ENCODE measurements at places on chromosomes 4 and X. TPM values are rescaled to one million over a fixed set of nuclear protein-coding genes. Genes with fewer than 3 reads are reported as not detected.

MTCP1 gene
- 22.7 TPM for total RNA-seq

TMSB15B gene
- total RNA-seq = 4.9 TPM

DNA sequence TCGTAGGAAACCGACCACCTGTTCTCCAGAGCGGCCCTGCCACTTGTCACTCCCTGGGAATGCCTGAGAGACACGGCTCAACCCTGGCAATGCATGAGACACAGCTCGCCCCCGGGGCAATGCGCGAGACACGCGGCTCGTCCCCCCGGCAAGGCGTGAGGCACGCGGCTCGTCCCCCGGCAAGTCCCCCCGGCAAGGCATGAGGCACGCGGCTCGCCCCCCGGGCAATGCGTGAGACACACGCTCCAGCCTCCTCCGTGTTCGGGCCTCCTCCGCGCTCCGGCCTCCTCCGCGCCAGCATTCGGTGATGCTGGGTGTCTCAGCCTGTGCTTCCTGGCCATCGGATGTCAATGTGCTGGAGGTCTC is 27.5 kb upstream of the CPLX1 start:
- DNase-seq = no peak

- no peak for DNase-seq
Measured at GRCh38 chr4:183987987-183988392, 82.9 kb downstream of the STOX2 start.

Measured in posterior vena cava (tissue), 2 donors.